ENCODE measurements at places on chromosomes 2 and 18.

DNA sequence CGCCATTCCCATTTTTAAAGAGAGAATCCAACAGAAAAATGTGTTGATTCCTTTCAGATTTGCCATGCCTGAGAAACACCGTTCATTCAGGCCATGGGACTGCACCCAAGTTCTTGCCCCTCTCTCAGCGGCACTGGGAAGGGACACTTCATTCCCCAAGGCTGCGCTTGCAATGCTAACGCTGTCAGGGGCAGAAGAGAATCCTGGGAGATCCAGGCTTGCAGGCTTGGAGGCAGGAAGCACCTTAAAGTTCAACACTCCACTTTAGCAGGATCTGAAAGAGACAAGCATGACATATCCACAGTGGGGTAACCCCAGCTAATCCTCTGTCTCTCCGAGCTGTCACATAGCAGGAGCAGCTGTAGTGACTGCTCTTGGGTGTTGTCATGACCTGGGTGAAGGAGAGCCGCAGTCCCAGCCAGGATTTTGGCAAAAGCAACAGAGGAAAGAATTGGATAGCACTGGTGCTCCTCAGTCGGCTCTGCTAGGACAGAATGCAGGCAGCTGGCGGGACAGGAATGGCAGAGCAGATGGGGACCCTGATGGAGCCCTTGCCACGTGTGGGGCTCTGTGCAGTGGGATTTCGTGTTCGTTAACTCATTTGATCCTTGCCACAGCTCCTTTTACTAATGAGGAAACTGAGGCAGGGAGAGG is 22.0 kb upstream of the ODC1 start:
- no peak for DNase-seq

DNA sequence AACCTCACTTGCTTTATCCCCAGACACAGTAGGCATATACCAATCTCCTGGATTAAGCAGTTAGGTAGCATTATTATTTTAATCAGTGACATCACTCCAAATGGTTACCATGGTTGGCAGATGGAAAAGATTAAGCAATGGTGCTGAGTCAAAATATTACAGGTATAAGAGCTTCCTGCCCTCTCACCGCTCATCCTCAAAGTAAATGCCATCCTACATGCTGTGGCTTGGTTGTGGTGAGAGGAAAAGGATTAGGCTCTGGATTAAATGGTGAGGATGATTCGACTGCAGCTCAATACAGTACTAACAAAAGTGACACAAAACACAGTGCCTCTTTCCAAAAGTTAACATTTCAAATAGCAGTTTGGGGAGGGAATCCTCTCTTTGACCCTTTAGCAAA is 108.9 kb upstream of the ACAA2 start:
- no peak for DNase-seq

DNA sequence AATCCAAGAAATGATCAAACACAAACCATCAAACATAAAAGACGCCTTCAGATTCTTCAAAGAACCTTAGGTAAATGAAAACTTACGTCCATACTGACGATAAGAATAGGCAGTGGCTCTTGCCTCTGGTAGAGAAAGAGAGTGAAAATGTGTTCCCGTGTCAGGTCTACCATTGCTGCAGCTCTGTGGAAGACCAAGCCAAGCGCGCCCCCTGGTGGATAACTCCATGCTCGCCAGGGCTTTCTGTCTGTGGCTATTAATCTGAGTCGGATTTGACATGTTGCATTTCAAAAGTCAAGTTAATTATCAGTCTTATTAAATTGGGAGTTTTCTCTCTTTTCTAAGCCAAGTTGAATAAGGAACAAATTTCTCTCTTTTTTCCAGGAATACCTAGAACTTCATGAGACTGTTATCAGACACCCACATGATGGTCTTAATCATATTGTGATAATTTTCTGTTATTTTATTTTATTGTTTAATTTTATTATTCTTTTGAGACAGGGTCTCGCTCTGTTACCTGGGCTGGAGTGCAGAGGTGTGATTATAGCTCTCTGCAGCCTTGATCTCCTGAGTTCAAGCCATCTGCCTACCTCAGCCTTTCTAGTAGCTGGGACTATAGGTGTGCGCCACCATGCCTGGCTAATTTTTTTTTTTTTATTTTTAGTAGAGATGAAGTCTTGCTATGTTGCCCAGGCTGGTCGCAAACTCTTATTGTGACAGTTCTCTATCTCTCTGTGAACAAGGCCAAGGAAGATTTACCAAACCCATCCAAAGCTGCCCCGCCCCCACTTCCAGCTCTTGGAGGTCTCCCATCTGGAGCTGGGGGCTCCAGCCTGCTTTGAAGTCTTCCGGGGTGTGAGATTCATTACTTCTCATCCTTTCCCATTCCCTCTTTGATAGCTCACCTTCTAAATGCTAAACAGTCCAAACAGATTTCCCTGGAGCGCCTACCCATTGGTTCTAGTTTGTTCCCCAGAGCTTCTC is 15.8 kb upstream of the ZAP70 start:
- DNase-seq: peak; percentile 77

GRCh38 chr2:216596236-216596979 is 36.8 kb upstream of the IGFBP2 start:
- DNase-seq: peak; percentile 92

DNA sequence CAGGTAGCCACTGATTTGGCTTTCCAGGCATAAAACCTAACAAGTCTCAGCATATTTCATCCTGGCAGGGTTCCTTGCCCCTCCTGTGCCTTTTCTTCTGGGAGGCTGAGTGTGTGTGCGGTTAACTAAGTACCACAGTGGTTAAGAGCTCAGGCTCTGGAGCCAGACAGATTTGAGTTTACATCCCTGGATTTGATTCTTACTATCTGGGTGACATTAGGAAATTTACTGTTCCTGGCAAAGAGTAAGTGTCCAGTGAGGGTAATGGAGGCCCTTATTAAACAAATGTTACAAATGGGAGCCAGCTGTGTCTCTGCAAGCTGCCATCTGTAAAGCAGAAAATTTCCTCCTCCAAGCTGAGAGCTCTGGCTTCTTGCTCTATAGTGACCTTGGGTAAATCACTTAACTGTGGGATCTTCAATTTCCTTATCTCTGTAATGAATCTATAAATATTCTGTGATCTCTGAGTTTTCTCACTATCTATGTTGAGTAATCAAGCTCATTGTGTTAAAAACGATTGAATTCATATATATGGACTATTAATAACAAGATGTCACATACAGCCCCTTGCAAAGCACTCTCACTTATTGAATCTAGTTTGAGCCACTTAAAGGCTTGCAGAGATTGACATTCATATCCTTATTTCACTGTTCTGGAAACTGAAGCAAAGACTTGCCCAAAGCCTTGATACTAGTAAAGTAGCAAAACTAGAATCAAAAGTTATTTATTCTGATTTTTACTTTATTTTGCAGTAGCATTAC is 6.5 kb upstream of the COBLL1 start:
- DNase-seq: peak; percentile 38

DNA sequence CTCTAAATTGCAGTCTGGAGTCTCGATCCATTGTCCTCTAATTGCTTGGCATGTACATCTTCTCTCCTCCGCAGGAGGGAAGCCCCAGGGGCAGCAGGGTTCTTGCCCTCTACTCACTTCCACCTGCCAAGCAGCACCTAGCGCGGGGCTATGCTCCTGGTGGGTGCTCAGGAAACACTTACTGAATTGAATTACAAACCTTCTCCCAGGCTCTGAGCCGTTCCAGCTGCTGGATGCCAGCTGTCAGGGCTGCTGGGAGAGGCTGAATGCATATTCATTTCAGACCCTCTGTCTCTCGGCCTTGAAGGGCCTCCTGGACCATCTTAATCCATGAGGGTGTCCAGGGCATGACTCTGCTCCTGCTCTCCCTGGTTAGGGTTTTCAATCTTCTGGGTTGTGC is 94.0 kb downstream of the CELF4 start:
- no peak for DNase-seq

- DNase-seq: no peak
Measured at GRCh38 chr2:230875347-230876315, 10.9 kb downstream of the ITM2C start.

DNA sequence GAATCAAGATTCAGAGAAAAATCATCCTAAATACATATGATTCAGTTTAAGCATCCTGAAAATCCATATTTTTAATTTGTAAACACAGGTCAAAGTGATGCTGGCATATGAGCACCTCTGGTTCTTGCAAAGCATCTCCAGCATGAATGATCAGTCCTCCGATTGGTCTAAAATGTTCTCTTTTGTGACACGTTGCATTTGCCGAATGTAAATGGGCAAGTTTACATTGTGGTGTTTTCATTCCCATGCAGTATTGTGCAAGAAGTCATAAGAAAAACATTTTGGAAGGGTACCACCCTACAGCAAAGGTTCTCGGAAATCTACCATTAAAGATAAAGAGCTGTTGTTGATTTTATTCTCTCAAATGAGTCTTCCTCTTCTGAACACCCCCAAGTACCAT is 108.0 kb upstream of the UNC80 start:
- DNase-seq: no peak

GRCh38 chr2:196481324-196481697 is 158.2 kb upstream of the CCDC150 start:
- peak; percentile 88 for DNase-seq

- DNase-seq: peak; percentile 28
Measured at GRCh38 chr2:113977660-113978523, 88.0 kb downstream of the ACTR3 start.

DNA sequence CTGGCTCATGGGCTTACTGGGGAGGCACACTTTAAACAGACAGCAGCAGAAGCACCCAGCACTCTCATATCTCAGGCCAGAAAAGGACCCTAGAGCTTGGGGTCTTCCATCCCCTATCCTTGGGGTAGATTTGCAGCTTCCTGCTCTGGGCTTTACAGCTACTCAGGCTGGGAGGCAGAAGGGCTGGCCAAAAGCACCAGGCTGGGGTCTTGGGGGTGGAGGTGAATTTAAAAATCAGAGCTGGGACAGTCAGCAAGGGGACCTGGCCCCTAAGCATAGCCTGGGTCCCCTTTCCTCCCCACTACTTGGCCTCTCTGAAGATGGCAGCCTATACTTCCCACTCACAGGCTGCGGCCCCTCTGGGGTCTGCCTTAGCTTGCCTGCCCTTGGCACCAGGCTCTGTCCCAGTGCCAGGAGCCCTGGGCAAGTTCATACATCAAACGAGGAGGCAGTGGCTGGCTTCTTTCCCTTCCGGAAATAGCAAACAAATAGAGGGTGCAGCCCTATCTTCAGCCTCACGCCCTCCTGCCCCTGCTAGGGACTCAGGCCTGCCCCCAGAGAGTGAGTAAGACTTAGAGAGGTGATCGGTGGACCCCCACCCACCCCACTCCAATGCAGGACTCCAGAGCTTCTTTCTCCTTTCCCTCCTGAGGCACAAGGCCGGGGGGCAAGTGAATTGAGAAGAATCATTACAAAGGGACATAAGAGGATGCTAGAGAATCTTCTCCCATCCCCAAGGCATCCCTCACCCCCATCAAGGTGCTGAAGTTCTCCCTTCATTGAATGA is 26.0 kb upstream of the TNS1 start:
- DNase-seq: no peak

DNA sequence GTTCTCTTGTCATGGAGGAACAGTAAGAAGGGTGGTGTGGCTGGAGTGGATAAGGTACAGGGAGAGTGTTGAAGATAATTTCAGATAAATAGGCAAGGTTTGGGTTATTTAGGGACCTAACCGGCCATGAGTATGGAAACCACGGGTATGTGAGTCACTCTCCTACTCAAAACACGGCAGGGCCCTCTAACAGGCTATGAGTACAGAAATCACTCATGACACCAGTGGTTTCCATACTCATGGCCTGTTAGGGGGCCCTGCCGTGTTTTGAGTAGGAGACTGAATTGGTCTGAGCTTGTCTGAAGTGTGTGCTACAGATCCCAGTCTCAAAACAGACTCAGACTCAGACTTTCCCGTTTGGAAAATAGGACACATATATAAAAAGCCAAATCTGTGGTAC is 428.4 kb upstream of the HNMT start:
- DNase-seq: no peak

- DNase-seq: peak; percentile 55
Measured at GRCh38 chr2:239222312-239222660, 178.5 kb downstream of the HDAC4 start.

DNA sequence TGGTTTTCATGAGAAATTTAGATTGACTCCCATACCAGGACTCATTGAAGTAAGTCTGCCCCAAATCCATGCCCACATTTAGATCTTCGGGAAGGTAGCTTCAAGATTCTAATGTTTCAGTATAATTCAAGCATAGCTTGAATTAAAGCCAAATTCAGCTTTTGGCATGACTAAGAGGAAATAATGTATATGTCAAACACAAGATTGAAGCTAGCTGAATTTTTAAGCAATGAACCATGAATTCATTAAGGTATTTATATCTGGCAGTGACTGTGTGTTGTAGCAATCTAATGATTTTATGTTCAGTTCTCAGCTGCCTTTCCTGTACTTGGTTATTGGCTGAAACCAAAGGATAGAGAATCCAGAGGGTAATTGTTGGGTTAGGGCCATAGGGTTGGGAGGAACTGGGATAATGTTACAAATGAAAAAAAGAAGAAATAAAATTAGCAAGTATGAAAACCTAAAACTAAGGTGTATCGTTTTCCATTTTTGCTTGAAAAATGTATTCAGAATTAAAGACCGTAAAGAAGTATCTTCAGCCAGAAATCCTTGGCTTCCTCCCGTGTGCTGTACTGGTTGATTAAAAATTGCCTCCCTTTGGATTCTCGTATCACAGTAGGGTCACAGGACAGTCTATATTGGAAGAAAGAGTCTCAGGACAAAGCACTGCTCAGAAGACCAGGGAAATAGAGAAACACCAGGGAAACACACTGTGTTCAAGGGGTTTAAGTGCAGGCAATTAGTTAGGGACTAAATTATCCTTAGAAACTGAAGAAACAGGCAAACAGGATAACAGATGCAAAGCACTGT is 119.0 kb upstream of the FN1 start:
- DNase-seq: peak; percentile 91

DNA sequence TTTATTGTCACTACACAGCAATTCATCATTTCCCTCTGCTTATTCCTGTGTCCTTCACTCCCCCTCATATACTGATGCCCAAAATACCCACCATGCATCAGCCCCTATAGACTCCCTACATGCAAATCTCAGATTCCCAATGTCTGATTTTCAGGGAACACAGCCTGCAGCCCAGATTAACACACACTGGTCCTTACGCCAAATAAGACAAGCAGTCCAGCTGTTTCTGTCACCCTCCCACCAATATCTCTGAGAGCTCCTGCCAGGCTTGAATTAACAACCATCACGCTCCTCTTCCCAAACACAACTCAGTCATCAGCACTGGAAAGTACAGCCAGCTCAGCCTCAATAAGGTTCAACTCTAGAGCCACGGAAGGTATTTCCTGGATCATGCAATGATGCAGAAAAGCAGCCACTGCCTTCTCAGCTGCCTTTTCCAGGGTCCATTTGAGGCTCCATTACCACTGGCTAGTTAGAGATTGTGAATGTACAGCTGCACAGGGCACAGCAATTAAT is 39.0 kb upstream of the SLC35F5 start:
- no peak for DNase-seq

DNA sequence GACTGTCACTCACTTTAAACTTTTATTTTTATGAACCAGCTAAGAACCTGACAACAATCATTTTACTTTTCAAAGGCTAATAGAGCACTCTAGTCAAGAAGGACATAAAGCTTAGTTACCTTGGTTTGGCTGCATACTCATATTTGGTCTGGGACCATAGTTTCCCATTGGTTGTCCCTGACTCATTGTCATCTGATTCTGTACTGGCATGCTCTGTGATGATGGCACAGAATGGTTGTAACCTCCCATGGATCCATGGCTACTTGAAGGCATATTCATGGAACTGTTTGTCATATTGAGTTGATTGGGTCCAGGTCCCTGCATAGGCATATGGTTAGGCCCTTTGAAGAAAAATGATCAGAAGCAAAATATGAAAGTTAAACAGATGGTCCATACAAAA is 37.9 kb downstream of the SS18 start:
- DNase-seq: peak; percentile 1

GRCh38 chr2:227829337-227829736 is 15.7 kb downstream of the CCL20 start:
- DNase-seq: no peak
